ENCODE measurements at places on chromosomes 3 and 15.

- no peak for DNase-seq
Observed at GRCh38 chr15:49830391-49830790, 209.5 kb downstream of the DTWD1 start.

DNA sequence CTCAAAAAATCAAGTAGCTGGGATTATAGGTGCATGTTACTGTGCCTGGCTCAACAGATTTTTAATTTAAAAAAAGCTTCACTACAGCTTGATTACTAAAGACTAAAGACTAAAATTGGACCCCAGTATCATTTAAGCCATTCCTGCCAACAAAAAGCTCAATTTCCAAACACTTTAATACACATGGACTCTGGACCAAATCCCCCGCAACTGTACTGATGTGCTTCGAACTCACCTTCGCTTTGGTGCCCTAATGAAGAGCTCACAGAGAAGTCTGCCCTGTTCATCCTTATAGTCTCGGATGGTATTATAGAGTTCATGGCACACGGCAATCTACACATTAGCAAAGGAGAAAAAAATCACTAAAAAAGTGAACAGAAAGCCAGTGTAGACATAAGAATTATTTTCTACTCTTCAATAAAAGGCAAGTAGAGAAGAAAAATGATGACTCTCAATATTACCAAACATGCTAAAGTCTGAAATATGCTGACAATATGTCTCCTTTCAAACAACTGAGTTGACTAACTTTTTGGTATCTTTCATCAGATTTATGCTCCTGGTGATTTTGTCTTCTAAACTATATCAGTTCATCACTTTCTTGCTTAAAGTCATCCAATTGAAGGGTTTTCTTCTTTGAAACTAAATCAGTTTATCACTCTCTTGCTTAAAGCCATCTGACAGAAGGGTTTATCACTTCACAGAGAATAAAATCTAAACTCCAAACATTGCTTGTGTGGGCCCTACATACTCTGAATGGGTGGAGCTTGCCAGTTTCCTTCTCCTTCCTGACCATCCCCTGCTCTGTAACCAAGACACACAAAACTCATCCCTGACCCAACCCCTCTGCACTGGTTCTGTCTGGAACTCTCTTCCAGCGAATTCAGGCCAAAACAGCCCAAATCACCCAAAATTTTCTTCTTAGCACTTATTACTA lies 7.2 kb downstream of the PBRM1 start:
- DNase-seq = no peak

DNA sequence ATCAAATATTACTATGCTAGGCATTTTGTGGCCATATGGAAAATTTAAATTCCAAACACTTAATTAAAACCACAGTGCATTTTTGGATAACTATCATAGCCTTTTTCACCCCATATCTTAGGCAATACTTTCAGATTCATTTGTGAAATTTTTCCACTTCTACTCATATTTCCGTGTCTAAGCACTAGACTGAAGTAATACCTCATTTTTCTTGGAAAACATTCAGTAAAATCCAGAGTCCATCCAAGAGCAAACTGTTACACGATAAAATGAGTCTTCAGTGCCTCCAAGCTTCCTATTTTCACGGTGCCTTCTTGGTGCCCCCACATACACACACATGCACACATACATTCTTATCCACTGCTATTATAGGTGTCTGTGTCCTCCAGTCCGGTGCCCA lies 845.9 kb downstream of the TBL1XR1 start:
- no peak for DNase-seq

- no peak for DNase-seq
Observed at GRCh38 chr3:5185093-5185673, 2.3 kb upstream of the EDEM1 start.

DNA sequence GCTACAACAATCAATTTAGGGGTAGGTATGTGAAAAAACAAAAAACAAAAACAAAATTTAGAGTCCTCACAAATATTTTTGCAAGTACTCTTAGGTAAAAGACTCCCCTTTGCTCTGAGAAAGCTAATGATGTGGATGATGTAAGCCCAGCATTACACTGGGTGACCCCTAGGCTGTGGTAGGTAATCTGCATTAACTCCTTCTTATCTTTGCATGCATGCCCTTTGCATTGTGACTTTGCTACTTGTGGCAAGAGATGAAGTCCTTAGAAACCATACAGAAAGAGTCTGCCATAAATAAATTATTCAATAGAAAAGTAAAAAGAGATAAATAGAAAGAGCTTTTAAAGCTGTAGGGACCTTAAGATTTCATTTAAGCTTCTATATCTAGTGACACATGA lies 159.7 kb upstream of the MBNL1 start:
- DNase-seq = no peak

All from inflammatory macrophage treated with lipopolysaccharide for 1 hour (primary cell).